NAMALWA (cell line): ENCODE measurements at places on chromosomes 2 and 18.

DNA sequence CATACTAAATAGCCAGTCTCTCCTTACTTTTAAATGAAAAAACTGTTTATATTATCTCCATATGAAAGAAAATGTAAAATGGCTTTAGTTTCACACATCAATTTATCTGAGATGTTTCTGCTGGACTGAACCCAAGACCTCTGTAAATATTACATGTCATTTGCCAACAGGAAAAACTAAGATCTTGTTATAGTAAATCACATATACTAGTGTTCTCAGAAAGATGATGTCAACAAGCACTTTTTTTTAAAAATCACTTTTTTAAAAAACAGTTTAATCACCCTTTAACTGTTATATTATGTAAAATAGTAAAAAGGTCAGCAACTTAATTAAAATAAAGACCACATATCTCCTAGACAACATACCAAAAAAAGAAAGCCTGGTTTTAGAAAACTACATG is 46.3 kb downstream of the PTPN2 start:
- no peak for DNase-seq

DNA sequence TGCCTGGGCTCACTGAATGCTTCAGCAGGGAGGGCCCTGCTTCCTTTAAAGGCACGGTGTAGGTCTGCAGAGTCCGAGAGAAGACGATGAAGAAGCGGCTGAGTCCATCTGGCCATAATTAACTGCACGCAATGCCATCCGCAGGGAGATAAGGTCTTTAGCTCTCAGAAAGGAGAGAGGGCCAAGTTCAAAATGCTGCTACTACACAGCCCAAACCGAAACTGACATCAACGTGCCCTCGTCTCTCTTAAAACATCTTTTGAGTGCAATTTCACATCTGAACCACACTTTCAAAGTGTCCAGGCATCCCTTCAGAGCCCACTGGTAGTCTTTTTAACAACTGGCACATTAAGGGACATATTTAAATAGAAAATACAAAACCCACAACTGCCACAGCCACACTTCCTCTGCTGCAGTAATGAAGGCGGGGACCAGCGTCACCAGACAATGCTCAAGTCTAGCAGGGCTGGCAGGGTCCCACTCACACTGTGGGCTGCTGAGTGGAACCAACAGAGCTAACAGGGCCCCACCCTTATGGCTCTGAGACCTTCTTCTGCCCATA is 35.8 kb downstream of the ST3GAL5 start:
- peak; percentile 49 for DNase-seq

- DNase-seq: no peak
These were observed 7.3 kb downstream of the TEX261 start for GRCh38 chr2:70987386-70987785.

DNA sequence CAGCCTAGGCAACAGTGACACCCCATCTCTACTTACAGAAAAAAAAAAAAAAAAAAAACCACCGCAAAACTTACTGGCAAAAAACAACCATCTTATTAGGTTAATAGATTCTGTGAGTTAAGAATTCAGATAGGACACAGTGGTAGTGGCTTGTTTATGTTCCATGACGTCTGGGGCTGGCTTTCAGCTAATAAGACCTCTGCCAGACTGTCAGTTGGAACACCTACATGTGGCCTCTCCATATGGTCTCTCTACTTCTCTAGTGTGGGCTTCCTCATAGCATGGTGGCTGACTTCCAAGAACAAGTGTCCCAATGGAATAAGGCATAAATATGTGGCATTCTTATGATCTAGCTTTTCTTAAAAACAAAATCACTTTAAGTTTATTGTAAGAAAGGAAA is 94.0 kb upstream of the OTX1 start:
- no peak for DNase-seq

DNA sequence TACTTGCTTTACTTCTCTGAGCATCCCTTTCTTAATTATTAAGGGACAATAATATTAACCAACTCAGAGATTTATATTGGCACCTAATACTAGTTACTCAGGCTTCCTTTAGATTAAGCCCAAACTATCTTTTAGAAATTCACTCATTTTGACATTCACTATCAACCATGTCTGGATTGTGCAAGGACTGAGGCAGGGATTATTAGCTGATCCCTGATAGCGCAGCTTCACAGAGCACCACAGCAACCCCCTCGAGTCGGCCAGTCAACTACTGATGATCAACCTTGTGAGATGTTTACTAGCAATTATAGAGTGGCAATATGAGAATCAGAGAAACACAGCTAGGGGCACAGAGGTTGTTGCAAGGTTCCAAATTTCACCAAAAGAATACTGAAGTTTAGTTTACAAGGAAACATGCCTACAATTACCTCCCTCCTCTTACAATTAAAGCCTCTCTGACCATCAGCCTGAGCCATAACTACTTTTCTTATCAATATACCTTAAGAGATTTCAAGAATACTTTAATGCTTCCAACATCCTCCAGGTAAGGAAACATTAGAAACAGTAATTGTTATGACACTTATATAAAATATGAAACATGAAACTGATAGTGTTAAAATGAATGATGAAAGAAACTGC is 191.6 kb downstream of the TCF4 start:
- no peak for DNase-seq

DNA sequence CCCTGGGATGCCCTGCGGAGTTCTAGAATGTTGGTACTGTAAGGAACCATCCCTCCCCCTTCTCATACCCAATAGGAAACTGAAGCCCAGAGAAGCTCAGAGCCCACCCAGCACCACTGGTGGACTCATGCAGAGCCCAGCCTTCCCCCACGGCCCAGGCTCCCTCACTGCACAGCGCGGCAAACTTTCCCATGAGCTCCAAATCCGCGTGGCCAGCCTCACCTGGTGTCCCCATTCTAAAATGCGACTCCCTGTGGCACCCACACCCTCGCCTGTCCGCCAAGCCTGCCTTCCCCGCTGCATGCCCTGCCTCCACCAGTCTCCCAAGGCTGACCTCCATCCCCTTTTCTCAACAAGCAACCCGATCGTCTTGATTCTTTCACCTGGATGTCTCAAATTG is 51.1 kb downstream of the PTGR3 start:
- no peak for DNase-seq

GRCh38 chr2:179429060-179429471 is 164.4 kb upstream of the SESTD1 start:
- no peak for DNase-seq

GRCh38 chr2:191321861-191322662 is 76.9 kb downstream of the MYO1B start:
- DNase-seq: peak; percentile 9

- no peak for DNase-seq
These were observed 818 bp upstream of the CCDC141 start for GRCh38 chr2:179050755-179051154.

DNA sequence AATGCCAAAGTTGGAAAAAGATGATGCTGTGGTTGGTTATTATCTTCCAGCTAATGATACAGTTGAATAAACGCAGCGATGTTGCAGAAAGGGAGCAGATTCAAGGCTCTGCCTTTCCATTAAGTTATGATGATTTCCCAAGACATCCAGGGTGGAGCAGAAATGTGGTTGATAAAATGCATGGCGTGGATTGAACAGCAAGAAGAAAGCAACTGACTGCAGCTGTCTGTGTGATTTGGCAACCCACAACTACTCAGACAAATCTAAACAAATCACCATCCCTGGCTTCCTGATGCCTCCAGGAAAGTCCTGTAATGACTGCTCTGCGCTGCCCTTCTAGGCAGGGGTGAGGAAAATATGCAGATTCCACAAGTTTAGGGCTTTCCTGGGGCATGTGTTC is 166.3 kb downstream of the NRP2 start:
- DNase-seq: no peak

GRCh38 chr2:182321096-182321495 is 105.7 kb downstream of the PDE1A start:
- no peak for DNase-seq

DNA sequence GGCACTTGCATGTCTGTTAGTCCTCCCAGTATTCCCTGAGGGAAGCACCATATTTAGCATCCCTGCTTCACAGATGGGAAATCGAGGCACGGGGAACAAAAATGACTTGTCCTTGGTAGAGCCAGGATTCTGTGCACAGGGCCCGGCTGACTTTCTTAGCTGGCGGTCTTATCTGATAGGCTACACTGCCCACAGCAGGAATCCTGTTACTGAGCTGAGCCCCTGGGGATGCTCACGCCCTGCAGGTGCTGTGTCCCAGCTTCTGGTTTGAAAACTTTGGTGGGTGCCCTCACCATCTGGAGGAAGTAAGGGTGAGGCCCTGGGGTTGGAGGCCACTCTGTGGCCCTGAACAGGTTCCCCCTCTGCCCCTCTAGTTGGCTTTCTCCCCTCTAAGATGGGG is 68.4 kb upstream of the MCFD2 start:
- peak; percentile 92 for DNase-seq

GRCh38 chr2:38499548-38500282 is 103.0 kb downstream of the HNRNPLL start:
- no peak for DNase-seq

- no peak for DNase-seq
These were observed 5.2 kb downstream of the FN1 start for GRCh38 chr2:215430528-215431187.

DNA sequence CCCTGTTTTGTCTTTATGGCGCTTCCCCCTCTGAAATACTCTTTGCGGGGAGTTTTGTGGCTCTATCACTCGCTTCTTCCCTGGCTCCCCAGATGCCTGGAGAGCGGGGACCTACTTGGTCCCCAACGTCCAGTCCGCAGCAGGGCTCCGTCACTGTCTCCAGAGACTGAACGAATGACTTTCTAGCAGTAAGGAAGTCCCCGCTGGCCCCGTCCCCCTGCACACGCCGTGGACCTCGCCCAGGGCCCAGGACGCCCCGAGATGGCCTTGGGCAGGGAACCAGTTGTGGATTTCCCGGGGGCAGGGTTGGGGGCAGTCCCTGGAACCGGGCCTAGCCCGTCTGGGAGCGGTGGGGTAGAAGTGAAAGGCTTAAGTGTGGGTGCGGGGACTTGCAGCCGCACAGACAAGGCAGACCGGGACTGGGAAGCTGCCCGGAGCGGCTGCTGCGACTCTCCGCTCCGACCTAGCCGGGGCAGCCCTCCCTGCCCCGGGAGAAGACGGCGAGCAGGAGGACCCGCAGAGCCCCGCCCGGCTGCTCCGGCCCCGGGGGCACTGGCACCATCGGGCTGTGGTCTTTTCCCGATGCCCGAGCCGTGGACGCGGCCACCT is 821 bp upstream of the EPHA4 start:
- DNase-seq: peak; percentile 42

DNA sequence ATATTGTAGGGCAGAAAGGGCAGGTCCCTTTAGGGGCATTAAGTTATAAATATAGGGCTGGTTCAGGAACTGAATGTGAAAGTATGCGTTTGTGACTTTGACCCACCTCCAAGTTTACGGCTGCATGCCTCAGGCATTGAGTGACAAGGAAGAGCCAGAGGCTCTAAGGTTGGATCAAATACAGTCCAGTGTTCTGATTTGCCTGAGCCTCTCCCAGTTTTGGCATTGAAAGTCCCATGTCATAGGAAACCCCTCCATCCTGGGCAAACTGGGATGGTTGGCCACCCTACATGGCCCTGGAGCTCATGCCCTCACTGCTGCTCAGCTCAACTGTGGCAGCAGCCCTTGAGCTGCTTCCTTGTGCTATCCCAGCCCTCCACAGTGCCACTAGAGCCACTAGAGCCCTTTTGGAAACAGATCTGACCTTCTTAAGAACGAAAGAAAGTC is 29.9 kb downstream of the HK2 start:
- no peak for DNase-seq
